Urothelium cell line (cell line): ENCODE measurements at places on chromosomes 5 and 9.

GRCh38 chr9:90420768-90421513, 221.7 kb downstream of the DIRAS2 start:
- no peak for DNase-seq

DNA sequence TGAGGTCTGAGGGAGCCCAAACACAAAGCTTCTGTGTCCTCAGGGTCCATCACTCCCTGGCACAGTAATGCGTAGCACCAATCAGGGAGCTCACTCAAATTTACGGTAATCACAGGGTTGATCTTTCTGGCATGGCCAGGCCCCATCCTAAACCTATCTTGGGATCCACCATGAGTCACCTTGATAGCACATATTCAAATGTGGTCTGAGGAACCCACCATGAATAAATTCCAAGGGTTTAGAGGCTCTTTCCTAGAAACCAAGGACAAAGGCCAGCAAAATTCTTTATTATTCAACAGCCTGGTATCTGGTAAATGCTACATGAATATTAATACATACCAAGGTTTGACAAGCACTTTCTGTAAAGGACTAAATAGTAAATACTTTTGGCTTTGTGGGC, 254.5 kb downstream of the TLR4 start:
- no peak for DNase-seq

DNA sequence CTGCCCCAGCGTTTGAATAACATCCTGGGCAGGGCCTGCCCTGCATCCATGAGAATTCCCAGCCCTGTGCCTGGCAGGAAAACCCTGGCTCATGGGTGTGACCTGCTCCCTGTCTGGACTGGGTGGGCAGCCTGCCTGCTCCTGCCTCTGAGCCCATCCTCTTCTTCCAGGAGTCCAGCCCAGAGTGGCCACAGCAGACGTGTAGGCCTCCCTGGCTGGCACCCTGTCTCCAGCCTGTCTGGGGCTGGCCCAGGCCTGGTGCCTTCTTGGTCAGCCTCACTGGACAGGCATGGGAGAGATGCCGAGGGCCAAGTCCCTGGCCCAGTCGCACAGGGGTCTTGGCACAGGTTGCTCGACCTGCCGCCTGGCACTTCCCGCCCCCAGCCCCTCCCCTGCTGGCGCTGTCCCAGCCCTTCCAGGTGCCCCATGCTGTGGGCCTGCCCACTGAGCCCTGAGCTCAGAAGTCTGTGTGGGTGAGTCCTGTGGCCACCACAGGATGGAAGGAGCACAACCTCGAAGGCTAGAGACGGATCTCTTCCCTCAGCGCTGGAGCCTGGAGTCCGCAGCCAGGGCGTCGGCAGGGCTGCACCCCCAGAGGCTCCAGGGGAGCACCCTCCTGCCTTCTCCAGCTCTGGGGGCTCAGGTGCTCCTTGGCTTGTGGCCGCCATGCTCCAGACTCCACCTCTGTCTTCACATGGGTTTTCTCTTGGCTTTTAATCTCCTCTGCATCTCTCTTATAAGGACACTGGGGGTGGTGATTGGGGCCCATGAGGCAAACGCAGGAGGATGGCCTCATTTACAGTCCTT, 11.8 kb upstream of the COL5A1 start:
- no peak for DNase-seq

DNA sequence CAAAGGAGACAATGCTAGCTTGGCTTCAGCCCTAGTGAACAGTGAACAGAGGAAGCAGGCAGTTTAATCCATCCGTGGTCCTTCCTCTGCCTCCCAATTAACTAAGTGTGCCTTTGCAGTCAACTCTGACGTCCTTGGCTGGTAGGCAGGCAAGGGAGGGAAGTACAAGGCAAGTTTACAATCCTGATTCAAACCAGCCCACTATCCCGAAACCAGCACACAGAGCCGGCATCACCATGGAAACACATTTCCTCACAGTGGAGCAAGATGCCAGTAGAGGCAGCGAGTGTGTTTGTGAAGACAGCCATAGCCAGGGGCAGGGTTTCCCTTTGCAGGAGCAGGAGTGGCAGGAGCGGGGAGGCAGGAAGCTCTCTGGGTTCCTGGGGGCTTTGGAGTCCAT, 73.9 kb downstream of the GOLPH3 start:
- no peak for DNase-seq

DNA sequence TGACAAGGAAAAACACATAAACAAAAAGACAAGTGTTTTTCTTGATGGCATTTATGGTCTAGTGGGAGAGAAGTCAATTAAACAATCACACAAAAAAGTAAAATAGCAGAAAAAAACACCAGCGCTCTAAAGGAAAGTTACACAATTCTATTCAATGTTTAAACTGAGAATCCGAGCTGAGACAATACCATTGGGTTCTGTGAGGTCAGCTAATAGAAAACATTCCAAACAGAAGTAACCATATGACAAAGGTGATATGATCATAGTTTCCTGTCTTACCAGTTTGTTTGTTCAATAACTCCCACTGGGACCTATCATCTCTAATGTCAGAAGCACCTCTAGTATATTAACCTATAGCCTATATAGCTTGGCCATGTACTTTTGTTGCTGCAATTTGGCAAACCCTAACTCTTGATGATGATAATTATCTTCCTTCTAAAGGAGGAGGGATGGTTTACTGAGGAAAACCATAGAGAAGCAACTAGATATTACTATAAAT, 1030.0 kb downstream of the CDH12 start:
- DNase-seq, result no peak
